ENCODE measurements at places on chromosomes 7 and 10.

DNA sequence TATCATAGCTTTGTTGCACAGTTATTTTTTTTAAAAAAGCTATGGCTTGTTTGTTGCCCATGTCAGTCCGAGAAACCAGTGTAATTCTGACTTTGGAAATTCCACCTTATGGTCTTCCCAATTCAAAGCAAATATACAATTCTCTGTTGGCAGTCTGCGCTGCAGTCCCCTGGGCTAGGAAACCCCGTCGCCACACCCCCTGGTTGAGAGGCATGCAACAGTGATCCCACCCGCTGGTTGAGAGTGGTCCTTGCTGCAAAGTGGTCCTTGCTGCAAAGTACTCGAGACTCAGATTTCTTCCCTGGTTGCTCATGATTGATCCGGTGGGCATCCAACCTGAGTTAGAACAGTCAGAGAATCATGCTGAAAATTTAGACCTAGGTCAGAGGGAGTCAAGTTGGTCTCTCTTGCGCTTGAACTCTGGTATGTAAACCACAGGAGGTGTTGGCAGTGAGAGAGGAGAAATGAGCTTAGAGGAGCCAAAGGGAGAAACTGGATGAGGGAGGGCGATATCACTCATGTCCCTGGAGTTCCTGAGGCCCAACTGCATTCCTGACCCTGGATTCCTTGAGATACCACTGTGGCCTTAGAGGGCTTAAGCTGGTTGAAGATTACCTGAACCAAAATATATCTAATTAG, 45.0 kb upstream of the STK17A start:
- no peak for DNase-seq

GRCh38 chr10:30463944-30464451, 30.0 kb downstream of the MAP3K8 start:
- no peak for DNase-seq

DNA sequence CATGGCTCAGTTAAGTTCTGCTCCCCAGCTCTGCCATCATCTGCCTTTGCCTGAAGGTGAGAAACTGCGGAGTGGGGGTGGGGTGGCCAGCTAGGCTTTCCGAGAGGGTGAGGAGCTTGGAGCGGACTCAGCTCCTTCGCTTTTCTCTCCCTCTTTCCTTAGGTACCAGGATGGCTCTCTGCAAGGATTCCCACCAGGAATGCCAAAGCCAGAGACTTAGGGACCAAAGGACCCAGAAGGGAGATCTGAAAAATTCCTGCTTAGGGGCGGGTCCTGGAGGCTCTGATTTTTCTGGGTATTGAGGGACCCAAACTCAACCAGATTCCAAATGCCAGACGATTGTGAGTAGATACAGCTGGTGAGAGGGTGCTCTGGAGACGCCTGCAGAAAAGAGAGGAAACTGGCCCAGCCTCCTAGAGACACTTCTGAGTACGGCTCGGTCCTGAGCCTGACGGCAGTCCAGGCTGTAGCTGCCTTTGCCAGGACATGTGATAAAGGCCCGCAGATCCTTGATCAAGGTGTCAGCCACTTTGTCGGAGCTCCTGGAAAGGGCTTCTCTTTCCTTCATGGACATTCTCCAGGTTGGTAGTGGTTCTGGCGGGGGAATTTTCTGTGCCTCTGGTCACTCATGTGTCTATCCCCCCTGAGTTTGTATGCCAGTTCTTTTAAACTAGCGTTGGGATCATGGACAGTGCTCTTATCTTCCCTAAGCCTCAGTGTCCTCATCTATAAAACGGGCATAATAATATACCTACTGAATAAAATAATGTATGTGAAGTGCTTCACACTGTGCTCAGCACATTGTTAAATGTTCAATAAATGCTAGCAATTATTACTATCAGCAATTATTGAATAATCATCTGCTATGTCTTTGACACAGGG, 42.5 kb upstream of the BTRC start:
- DNase-seq: no peak

DNA sequence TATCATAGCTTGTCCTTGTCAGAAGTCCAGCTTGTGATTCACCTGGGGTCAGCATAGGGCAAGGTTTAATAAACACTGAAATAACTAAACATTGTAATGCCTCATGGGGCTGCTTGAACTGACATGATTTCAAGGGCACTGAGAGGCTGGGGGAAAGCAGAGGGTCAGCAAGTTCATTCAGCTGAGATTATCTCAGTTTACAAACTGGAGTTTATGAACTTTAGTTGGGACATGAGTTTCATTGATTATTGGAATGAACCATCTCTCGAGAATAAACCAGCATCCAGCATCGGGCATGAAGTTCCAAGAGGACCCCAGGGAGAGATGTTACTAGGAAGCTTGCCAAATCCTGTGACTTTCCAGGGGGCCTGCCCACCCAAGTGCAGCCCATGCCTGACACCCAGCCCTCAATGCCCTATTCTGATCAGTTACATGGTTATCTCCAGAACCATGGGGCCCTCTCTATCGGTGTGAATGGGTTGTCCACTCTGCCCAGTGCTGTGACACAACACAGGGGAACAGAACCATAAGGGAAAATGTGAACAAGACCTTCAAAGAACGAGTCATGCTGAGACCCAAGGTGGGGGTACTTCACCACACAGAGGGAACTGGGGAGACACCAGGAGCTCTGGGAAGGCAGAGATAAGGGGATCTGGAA, 7.9 kb upstream of the CYP3A7 start:
- no peak for DNase-seq

GRCh38 chr7:158815083-158815799, 14.1 kb downstream of the ESYT2 start:
- DNase-seq: no peak

GRCh38 chr7:117873310-117874190, at the start of gene CTTNBP2:
Gene CTTNBP2 (minus strand): TSS chr7:117873441. CDS start chr7:117873415, 26 bp downstream.
- peak; percentile 11 for DNase-seq

GRCh38 chr10:101797403-101798059, 14.3 kb upstream of the NPM3 start:
- no peak for DNase-seq

DNA sequence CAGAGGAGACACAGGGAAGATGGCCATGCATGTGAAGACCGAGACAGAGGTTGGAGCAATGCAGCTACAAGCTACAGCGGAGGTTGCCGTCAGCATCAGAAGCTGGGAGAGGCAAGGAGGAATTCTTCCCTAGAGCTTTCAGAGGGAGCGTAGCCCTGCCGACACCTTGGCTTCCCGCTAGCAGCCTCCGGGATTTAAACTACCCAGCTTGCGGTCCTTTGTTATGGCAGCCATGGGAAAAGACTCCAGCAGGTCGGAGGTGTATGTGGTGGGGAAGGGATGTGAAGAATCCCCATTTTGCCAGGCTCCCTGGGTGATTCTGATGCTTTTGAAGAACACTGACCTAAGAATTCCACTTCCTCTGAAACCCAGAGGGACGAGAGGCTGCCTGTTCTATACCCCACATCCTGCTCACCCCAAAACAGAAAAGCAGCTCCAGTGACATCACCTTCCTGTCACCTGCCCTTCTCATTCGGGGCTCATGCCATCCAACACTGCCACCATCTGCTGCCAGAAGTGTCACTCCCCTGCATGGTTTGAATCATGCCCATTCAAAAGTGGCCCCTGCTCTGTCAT, 3.3 kb upstream of the SEPHS1 start:
- no peak for DNase-seq

DNA sequence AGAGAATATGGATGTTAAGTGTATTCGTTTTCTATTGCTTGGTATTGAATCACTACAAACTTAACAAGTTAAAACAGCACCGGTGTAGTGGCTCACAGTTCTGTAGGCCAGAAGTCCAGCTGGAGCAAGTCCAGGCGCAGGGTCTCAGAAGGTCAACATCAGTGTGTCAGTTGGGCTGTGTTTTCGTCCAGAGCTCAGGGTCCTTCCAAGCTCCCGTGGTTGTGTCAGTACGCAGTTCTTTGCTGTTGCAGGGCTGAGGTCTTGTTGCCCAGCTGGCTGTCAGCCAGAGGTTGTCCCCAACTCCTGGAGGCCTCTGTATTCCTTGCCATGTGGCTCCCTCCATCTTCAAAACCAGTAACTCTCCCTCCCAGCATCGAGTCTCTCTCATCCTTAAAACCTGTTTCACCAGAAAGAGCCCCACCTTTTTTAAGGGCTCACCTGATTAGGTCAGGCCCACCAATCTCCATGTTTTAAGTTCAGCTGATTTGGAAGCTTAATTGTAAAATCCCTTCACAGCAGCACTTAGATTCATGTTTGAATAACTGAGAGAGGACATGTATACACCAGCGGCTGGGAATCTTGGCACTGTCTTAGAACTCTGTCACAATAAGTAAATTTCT, 26.8 kb downstream of the ACADSB start:
- DNase-seq: no peak

DNA sequence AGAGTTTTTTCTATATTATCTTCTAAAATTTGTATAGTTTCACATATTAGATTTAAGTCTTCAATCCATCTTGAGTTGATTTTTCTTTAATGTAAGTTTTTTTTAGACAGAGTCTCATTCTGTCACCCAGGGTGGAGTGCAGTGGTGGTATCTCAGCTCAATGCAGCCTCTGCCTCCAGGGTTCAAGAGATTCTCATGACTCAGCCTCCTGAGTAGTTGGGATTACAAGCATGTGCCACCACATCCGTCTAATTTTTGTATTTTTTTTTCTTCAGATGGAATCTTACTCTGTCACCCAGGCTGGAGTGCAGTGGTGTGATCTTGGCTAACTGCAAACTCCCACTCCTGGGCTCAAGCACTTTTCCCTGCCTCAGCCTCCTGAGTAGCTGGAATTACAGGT, 143.4 kb upstream of the ZNF92 start:
- no peak for DNase-seq

- peak; percentile 49 for DNase-seq
Measured at GRCh38 chr7:73885975-73886798, 25.2 kb downstream of the TMEM270 start.

DNA sequence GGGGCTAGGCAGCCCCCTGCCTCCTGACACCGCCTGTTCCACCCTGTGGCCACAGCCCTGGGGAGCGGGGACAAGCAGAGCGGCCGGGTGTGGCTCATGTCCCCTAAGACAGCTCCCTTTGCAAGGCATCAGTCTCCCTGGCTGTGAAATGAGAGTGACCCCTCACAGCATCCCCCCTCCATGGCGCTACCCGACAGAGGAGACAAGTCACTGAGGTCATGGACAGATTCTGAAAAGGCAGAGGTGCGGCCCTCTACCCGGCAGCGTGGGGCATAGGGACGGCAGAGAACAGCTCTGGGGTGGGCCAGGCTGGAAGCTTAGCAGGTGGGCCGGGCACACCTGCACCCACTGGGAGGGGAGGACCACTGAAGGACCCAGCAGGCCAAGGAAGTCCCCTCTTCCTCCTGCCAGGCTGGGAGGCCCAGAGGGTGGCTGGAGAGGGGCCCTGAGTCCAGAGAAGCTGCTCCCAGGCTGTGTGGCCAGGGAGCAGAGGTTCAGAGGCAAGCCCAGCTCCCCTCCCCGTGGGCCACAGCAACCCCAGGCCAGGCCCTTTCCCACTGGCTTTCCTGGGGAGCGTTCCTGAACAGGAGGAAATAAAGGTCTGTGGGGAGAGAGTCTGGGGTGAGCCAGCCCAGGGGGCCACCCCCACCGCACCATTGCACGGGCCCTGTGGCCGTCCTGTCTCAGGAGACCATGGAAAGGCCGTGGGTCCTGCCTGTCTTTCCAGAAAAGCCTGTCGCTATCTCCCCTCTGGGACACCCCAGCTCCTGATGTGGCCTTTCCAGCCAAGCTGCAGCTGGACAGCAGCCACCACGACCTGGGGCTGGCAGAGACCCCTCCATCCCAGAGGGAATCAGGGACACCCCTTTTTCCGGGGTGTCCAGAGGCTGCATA, 1.7 kb downstream of the ADAP1 start:
- DNase-seq: no peak

DNA sequence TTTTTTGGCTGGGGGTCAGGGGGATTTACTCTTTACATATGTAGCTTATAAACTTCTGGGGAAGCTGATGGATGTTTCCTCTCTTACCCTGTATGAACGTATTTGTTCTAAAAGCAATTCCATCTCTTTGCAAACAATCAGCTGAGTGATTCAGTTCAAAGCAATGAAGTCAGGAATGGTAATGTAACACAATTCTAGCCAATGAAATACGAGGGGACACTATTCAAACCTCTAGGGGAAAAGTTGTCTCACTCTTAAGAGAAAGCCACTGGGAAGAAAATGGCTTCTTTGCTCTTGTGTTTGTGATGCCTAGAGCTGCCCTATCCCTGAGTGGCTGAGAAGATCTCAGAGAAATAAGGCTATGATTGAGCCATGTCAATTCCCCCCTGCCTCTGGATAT, 134.8 kb upstream of the SEMA3C start:
- DNase-seq: no peak

DNA sequence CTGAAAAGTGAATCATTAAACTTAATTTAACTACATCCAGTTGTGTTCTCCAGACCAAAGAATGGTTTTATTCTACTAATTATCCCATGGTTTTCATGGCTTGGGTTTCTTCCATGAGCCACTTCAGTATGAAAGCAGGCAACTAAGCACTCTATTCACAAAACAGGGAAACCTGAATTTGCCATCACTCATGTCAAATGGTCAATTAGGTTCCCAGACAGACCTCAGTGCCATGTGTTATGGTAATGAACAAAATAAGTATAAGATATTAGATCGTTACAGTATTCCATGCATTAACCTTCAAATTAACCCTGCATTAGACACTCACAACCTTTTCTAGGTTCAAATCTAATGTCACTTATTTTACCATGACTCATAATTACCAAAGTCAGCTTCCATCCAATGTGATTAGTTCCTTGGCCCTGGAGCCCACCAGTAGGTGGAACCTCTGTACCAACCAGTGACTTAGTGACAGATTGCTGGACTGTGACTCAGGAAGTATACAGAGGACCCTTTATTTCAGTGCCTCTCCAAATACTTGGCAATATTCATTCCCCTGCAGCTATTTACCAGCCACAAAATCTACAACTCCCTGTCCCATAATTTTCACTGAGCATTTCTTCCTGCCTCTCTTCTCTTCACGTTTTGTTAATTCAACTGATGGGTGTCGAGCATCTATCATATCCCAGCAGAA, 1270.2 kb upstream of the SORCS1 start:
- DNase-seq: no peak

DNA sequence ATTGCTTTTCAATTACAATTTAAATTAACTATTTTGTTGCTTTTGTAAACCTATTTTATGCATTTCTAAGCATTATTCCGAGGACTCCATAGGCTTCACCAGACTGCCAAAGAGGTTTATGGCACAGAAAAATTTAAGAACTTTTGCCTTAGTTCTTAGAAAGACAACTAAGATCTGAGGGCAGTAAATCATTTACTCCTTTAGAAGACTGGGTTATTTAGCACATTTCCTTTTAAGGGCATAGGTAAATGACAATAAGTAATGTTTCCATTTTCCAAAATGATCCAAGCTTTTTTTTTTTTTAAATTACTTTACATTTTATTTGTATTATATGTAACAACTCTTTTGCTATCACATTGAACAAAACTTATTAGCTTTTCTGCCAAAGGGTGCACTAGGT, 15.0 kb upstream of the STEAP4 start:
- DNase-seq: no peak

GRCh38 chr7:72161534-72161933, 250.6 kb downstream of the CALN1 start:
- DNase-seq: no peak

- DNase-seq: peak; percentile 37
Measured at GRCh38 chr10:103295374-103296015, 18.6 kb downstream of the INA start.

GRCh38 chr10:124281666-124282065, 137.1 kb downstream of the OAT start:
- no peak for DNase-seq

- DNase-seq: no peak
Measured at GRCh38 chr10:97656777-97657176, 16.3 kb downstream of the PI4K2A start.

- no peak for DNase-seq
Measured at GRCh38 chr10:13328126-13328525, 20.0 kb downstream of the SEPHS1 start.

GRCh38 chr10:124707551-124707950, 36.6 kb downstream of the FAM53B start:
- no peak for DNase-seq
